ENCODE measurements at places on chromosomes 4 and X. TPM values are rescaled to one million over a fixed set of nuclear protein-coding genes. Genes with fewer than 3 reads are reported as not detected.

DNA sequence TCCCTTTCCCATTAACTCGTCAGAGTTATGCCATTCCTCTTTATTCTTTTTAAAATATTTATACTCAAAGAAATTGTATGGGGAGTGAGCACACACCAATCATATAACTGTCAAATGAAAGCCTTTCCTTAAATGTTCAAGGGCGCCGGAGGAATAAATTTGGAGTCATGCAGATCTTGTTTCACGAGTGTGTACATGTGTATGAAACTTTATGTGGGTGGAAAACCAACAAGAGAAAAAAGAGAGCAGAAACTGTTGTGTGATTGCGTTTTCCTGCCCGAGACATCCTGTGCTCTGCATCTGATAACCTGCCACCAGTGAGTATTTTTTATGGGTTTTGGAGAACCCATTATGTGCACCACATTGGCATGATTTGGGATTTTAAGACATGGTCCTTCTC, 88.3 kb downstream of the FHDC1 start:
- no peak overlapping the region for H3K27ac ChIP-seq
- no peaks in the 10 kb centered on the region for H3K4me1 ChIP-seq
- peaks cover 5% of the 10 kb centered on the region for H3K27me3 ChIP-seq
- H3K4me3 ChIP-seq: no peak overlapping the region
- DNase-seq: no peak
- no peaks in the 10 kb centered on the region for H3K36me3 ChIP-seq

DNA sequence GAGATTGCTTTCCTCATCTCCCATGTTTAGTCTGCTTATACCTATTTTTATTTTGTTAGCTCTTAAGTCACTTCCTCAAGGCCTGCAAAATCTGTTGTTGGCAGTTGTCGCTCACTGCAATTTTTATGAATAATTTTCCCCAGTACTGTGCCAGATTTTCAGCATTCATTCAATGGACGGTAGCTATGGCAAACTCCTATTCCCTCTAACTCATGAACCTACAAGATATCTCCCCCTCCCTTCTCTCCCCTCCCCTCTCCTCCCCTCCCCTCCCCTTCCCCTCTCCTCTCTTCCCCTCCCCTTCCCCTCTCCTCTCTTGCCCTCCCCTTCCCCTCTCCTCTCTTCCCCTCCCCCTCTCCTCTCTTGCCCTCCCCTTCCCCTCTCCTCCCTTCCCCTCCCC, 160.4 kb downstream of the FRAS1 start:
- H3K36me3 ChIP-seq: no peaks in the 10 kb centered on the region
- no peak for DNase-seq
- H3K27me3 ChIP-seq: no peaks in the 10 kb centered on the region
- no peak overlapping the region for H3K4me3 ChIP-seq

DNA sequence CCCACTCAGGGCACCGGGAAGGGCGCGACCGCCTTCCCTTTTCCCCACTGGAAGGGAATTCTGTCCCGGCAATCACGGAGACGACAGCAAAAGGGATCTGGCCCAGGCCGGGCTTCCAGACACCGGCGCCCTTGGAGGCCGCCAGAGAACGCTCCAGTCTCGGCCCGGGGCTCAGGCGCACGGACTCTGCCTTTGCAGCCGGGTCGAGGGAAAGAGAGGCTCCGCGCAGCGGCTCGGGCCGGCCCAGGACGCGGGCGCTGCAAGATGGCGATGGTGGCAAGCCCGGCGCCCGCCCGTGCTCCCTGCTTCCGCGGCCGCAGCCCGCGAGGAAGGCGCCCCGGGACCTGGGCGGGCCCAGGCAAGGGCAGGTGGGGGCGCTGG, 1.1 kb downstream of the CTBP1 start:
- H3K27ac ChIP-seq: peak overlapping the region; percentile 79
- DNase-seq: no peak
- H3K27me3 ChIP-seq: no peaks in the 10 kb centered on the region
- peak overlapping the region; percentile 84 for H3K4me3 ChIP-seq
- H3K36me3 ChIP-seq: peaks cover 9% of the 10 kb centered on the region
- peaks cover 16% of the 10 kb centered on the region for H3K4me1 ChIP-seq

GRCh38 chr4:99002279-99002678, 6.8 kb downstream of the METAP1 start:
- H3K36me3 ChIP-seq: no peaks in the 10 kb centered on the region
- no peaks in the 10 kb centered on the region for H3K27me3 ChIP-seq
- no peak for DNase-seq
- H3K4me1 ChIP-seq: no peaks in the 10 kb centered on the region

GRCh38 chrX:120260369-120260768, 9.8 kb downstream of the ZBTB33 start:
- no peaks in the 10 kb centered on the region for H3K4me1 ChIP-seq
- no peak overlapping the region for H3K27ac ChIP-seq
- H3K27me3 ChIP-seq: no peaks in the 10 kb centered on the region
- no peak overlapping the region for H3K4me3 ChIP-seq

GRCh38 chr4:150982557-150983233, 32.4 kb downstream of the LRBA start:
- DNase-seq: peak; percentile 26
- no peaks in the 10 kb centered on the region for H3K27me3 ChIP-seq
- no peaks in the 10 kb centered on the region for H3K4me1 ChIP-seq
- no peak overlapping the region for H3K4me3 ChIP-seq

Gene KLHL4
- total RNA-seq: 3.5 TPM

Data from fibroblast of lung (primary cell).